ENCODE measurements at places on chromosomes 5 and 9.

DNA sequence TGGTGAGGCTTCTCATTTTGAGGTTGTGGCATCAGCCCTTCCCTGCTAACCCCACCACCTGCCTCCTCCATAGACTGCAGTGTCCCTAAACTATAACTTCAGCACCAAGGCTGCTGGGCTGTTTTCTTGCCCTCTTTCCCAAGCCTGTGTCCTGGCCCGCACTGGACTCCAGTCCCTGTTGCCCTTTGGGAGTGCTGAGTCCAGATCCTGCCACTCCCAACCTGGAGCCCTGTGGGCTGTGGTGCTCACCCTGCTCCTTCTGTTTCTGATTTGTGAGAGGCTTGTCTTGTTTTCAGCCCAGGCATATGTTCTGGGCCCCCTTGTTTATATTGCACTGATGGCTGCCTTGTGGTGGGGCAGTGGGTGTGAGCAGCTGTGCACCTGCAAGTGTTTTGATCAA lies 39.7 kb upstream of the RNU6ATAC start:
- DNase-seq: peak; percentile 36

- DNase-seq: no peak
Measured at GRCh38 chr9:95077053-95077765, 240.3 kb downstream of the FANCC start.

DNA sequence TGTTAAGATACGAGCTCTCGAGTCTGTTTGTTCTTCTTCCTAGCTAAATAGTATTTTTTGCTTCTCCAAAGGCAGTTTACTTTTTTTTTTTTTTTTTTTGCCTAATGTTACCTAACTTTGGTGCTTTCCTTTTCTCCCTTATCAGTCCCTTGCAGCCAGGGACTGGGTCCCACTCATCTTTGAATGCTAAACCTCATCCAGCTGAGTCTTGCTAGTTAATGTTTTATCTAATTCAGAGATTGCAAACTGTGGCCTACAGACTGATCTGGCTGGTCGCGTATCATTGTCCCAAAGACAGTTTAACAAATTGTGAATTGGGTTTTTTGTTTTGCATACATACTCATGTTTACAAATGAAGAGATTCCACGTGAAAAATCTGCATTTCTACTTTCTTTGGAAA lies 95.7 kb upstream of the EFNA5 start:
- no peak for DNase-seq

GRCh38 chr9:75893106-75893505 lies 2.6 kb downstream of the PCSK5 start:
- DNase-seq: no peak

- peak; percentile 67 for DNase-seq
Measured at GRCh38 chr5:132427281-132428146, 58.0 kb downstream of the SLC22A5 start.

DNA sequence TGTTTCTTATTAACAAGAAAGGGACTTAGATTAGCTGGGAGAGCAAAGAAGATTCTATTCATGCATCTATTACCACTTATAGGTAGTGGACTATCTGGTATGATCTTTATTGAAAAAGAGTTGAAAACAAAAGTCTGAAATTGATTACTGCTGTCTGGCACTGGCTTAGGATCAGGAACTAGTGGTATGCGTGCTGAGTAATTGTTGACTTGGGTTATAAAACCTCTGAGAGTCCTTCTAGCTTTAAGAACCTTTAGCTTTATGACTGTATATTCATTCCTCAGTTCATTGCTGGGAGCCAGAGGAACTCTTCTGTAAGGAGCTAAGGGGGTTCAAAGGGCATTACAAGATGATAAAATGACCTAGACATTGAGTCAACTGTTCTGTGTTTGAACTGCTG lies 7.6 kb downstream of the SLC1A1 start:
- DNase-seq: no peak

GRCh38 chr5:144328980-144329379 lies 158.3 kb downstream of the KCTD16 start:
- peak; percentile 39 for DNase-seq

DNA sequence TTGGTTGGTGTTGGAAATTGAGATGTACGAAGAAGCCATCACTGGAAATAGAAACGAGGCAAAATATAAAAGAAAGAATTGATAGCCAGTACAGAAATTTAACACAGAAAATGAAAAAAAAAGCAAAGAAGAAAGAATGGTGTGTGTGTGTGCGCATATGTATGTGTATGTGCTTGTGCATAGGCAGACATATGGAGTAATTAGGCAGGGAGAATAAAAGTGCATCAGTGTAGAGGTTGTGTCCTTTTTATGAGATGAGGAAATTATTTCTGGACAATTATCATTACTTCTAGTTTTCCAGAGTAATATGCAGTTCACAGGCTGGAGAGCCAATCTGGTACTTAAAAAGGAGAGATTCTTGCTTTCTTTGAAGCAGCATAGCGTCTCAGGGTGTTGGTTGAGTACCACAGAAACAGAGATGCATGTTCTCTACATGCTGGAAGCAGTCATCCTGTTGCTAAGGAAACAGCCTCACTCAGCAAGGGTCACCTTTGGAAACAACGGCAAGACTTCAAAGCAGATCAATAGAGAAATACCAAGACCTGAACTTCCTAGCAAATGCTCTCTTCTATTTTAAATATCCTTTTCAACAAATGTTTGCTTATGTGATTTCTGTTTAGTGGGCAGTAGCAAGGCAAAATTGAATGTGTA lies 172.7 kb downstream of the TAF11L14 start:
- DNase-seq: no peak

- DNase-seq: peak; percentile 67
Measured at GRCh38 chr5:16934123-16934522, 2.0 kb downstream of the MYO10 start.

- no peak for DNase-seq
Measured at GRCh38 chr5:103896593-103896992, 334.0 kb upstream of the NUDT12 start.
